ENCODE measurements at places on chromosomes 5 and 9. TPM values are rescaled to one million over a fixed set of nuclear protein-coding genes. Genes with fewer than 3 reads are reported as not detected.

DNA sequence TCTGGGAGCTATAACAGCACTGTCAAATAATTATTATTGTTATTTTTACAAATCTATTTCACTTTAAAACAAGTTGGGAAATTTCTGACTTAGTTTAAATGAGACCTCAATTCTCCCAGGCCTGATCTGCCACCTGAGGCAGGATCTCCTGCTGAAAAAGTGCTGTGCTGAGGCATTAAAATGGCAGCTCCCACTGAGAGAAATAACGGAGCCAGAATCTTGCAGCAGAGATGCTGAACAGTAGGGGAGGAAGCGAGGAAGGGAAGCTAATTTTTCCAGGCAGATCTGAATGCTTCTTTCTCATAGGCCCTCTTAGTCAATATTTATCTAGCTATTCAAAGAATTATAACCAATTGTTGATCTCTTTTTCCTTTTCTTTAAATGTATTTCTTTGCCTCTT, 196.3 kb downstream of the ZNF462 start:
- DNase-seq = no peak

LOX gene
- 6.5 TPM for total RNA-seq

OGN gene
- total RNA-seq = 18.1 TPM

GRCh38 chr5:148951612-148952011, 111.2 kb downstream of the SH3TC2 start:
- no peak for DNase-seq

DNA sequence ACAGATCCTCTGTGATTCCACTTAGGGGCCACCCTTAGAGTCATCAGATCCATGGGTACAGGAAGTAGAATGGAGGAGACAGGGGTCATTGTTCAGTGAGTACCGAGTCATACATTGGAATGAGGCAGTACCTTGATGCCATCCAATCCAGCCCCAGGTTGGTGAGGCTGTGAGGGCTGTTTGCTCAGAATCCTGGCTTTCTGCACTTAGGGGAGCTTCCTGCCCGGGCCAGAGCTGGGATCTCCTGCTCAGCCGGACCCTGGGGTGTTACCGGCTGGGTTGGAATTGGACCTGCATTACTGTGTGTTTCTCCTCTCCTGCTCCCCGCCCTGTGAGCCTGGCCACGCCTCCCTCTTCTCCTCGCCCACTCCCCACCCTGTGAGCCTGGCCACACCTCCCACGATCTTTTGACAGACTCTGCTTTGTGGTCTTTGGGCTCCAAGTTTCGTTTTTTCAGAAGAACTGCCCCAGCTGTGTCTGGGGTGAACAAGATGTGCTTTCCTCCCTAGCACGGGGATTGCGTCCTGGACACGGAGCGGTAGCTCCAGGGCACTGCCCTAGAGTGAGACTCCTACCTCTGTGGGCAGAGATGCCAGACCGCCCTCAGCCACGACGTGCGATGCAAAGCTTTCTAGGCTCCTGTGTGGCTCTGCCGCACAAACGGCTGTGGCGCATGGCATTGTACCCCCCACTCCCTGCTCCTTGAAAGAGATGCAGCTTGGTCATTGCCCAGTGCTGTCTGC, 15.4 kb downstream of the TRAF2 start:
- DNase-seq = peak; percentile 62

PCDHGA1 gene
- total RNA-seq = 0.57 TPM

DNA sequence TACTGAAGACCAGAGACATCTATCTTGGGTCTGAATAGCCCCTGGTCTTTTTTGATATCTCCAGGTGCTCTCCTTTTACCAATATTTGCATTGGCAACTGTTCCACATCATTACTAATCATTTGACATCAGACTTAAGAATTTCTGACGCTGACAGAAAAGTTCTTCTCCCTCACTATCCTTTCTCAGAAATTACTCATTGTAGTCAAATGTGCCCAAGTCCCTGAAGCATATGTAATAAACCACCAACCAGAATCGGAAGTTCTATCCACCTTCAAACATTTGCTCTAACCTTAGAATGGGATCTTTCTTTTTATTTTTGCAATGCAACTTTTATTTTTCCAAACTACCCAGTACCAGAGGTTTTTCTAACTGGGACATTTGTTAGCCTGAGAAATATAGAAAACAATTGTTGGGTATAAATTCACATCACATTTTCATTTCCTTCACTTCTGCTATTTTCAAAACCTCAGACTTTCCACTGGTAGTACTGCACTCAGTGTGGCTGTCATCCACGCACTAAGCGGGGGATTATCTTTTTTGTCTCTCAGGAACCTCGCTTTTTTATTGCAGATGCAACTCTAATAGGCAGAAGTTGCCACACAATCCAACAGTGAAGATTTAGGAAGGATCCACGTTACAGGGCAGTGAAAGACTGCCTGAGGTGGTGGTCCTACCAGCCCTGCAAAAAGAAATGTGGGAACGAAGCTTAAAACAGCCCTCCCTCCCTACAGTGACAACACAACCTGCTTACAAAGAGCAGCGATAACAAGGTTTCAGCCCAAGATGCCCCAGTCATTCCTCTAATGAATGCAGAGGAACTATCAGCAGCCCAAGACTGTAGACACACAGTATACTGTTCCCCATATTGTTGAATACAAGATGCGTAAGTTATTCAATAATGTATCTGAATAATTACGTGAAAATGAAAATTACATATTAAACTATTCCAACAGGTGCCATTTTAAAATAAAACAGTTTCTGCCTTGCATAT, 201.2 kb downstream of the EBF1 start:
- DNase-seq = no peak

F2RL1 gene
- total RNA-seq = 16.8 TPM

PHF24 gene
- total RNA-seq = 1.7 TPM

GRCh38 chr5:137054335-137054734, 444.8 kb downstream of the SPOCK1 start:
- no peak for DNase-seq

DNA sequence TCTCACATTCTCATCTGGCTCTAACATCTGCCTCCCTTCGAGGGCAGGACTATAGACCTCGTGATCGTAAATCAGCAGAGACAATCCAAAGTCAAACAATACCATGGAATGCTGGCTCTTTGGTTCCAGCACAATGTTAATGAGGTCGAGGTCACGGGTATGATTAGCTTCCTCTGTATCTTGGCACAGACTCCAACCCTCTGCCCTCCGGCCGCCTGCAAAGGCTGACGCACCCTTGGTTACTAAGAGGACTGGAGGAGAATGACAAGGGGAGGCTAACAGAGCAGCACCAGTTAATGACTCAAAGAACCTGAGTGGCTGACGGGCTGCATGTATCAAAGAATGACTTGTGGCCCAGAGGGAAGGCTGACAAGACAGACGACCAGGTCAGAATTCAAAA, 10.1 kb downstream of the LHFPL2 start:
- DNase-seq = peak; percentile 77

GRCh38 chr5:55324815-55325418, 17.1 kb downstream of the MTREX start:
- DNase-seq = no peak

- no peak for DNase-seq
Measured at GRCh38 chr9:1276474-1276873, 226.3 kb downstream of the DMRT2 start.

RANBP3L gene
- total RNA-seq = 8.1 TPM

SAXO1 gene
- 0.57 TPM for total RNA-seq

DNA sequence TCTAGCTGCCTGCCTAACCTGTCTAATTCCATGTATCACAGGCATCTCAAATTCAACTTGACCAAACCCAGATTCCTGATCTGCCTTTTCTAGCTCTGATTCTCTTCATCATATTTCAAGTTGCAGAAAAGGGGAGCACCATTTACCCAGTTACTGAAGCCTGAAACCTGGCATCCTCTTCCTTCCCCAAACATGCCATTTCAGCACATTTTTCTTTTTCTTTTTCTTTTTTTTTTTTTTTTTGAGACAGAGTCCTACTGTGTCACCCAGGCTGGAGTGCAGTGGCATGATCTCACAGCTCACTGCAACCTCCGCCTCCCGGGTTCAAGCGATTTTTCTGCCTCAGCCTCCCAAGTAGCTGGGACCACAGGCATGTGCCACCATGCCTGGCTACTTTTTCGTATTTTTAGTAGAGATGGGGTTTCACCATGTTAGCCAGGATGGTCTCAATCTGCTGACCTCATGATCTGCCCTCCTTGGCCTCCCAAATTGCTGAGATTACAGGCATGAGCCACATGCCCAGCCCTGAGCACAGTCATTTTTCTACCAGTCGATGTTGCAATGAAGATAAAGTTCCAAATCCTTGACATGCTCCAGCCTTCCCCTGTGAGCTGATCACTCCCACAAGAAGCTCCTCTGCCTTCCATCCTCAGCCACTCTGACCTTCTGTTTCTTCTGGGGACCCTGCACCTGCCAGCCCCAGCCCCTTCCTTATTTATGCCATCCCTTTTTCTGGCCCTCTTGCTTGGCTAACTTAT, 32.2 kb downstream of the ACER2 start:
- no peak for DNase-seq

DNA sequence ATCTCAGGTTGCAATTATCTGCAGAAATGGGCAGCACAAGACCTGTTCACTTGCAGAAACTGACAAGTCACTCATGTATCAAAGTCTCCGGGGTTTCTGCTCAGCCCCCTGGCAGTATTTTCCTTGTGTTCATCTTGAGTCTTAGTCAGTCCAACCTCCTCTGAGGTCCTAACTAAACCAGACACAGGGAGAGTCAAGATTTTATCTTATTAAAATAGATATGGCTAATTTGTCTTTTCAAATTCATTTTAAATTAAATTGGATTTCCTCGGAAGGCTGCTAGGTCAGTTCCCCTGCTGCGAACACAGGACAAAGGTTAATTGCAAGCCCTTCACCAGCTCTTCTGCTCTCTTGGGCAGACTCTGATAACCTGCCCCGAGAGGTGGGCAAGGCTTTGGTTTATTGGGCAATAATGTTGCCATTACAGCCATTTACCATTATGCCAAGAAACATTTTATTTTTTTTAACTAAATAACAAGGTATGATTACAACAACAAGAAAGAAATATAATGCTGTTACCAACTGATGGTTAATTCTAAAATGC, 103.5 kb downstream of the MAPKAP1 start:
- DNase-seq = no peak

MAMDC2 gene
- total RNA-seq = 46.3 TPM

GPR150 gene
- total RNA-seq = 0.18 TPM

CBY3 gene
- not detected for total RNA-seq

- no peak for DNase-seq
Measured at GRCh38 chr5:11047030-11047429, 286.0 kb upstream of the DAP start.

DNA sequence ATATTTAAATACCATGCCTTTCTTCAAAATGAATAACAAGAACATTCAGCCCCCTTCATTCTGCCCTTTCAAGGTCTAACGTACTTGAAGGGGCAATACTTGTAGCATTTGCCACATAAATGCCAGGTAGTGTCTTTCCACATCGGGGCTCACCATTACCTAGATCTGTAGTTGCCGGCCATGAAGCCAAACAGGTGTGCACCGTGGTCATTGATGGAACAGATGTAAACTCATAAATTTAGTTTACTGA, 193.0 kb downstream of the CD180 start:
- no peak for DNase-seq
